Islet precursor cell (in vitro differentiated cells): ENCODE measurements at places on chromosomes 11 and 22.

DNA sequence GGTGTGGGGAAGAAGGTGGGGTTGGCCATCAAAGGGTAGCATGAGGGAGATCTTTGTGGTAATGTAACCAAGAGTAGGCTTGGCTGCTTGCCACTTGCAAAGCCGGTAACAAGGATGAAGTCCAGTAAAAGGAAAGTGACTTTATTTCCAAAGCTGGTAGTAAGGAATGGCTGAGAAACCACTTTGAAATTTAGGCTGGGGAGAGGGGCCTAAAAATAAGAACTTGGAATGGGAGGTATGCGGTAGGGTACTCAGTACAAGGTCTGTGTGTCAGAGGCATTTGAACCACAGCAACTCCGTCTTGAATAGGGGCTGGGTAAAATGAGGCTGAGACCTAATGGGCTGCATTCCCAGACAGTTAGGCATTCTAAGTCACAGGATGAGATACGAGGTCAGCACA lies 216.0 kb upstream of the ISX start:
- DNase-seq, result peak; percentile 94

DNA sequence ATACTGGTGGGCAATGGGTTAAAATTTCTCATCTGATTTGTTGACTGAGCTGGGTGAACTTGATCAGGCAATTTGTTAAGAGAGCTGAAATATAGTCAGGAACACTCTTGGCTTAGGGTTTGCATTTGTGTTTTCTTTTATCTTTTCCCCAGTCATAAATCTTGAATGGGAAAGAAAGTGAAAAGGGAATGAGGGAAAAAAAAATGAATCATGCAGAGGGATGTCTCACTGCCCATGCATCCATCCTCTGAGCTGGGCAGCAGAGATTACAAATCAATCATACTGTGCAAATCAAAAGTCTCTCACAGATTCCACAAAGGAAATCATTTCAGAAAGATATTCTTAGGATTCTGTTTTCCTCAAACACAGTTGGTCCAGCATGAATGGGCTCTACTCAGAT lies 174.2 kb upstream of the MPPED2 start:
- no peak for DNase-seq

- DNase-seq, result peak; percentile 90
Measured at GRCh38 chr11:9757809-9758636, 94.1 kb downstream of the SWAP70 start.

GRCh38 chr11:12998336-12998735 lies 10.8 kb upstream of the RASSF10 start:
- no peak for DNase-seq

DNA sequence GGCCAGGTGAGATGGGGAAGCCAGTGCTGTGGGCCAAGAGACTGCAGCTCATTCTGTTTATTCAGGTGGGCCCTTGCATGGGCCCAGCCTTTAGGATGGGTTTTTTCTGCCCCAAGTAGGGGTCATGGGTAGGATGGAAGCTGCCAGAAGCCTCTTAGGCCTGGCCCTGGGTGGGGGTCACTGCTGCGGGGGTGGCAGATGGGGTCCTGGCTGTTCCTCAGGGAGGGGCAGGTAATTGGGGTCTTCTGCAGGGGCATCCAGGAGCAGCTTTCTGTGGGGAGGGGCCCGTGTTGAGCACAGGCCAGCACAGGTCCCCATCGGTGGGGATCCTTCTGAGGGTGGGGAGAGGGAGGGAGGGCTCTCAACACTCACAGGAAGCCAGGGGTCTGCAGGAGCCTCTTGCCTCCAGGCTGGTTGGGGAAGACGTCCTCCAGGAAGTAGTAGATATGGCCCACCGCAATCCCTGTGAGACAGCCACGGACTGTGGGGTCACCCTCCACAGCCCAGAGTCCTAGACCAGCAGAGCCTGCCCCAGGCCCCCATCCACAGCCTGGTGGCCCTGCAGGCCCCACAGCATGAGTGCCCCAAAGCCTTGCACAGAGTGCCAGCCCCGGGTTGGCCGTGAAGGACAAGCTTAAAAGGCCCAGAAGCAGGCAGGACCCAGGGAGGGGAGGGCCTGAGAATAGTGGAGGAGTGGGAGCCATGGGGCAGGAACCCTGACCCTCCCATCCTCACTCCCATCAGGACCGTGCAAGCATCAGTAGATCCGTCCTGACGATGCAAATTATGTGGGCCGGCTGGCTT lies 1.9 kb downstream of the DERL3 start:
- DNase-seq, result peak; percentile 51

GRCh38 chr22:44540756-44541670 lies 43.0 kb upstream of the RTL6 start:
- DNase-seq, result peak; percentile 48
